PC-9 (cell line): ENCODE measurements at places on chromosomes 5 and 9.

GRCh38 chr5:153974813-153975163 lies 63.9 kb downstream of the FAM114A2 start:
- DNase-seq: no peak

GRCh38 chr9:78954286-78954685 lies 617.5 kb upstream of the TLE4 start:
- DNase-seq: no peak

GRCh38 chr9:95763983-95764382 lies 111.5 kb upstream of the ERCC6L2 start:
- no peak for DNase-seq

- DNase-seq: no peak
Observed at GRCh38 chr9:1216532-1216931, 166.4 kb downstream of the DMRT2 start.

GRCh38 chr5:102858808-102859207 lies 103.7 kb downstream of the PAM start:
- no peak for DNase-seq

GRCh38 chr9:124840300-124840833 lies 12.9 kb upstream of the WDR38 start:
- no peak for DNase-seq

GRCh38 chr5:172588380-172588779 lies 52.7 kb upstream of the NEURL1B start:
- no peak for DNase-seq

GRCh38 chr9:101764472-101764871 lies 26.0 kb upstream of the GRIN3A start:
- no peak for DNase-seq

DNA sequence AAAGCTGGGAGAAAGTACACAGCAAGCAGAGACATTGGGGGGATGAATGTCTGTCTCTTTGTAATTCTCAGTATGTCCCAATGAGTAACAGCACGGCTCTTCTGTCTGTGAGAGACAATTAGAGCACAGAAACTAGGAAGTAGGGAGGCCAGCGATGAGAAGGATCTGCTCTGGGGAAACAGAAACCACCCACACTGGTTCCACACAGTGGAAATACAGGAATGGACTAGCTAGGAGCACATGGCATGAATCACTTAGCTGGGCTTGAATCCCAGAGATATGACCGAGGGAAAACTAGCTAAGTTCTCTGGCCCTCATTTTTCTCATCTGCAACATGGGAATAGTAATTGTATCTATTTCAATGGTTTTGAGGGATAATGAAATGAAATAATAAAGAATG lies 895.9 kb downstream of the TLE4 start:
- no peak for DNase-seq
